ENCODE measurements at places on chromosomes 1 and 21.

- DNase-seq = no peak
Measured at GRCh38 chr1:100178091-100178490, at the start of gene LRRC39. LRRC39 (minus strand) TSS chr1:100178256; CDS start chr1:100168516, 9,740 bp downstream.

GRCh38 chr1:191546803-191547202 lies 611.5 kb upstream of the RGS18 start:
- no peak for DNase-seq

DNA sequence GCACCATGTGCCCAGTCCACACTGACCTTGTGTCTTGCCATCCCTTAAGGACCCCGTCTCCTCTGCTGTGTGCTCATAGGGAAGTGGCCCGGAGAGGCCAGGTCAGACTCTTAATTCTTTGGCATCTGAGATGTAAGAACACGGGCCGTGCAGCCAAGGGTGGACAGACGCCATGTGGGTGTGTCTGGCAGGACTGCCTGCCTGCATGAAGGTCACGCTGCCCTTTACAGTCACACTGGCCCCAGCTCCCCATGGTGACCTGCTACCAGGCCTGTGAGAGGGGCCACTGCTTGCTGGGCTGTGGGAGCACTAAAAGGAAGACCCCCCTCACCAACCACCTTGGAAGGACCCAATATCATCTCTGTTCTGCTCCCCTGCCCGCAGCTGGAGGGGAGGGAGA lies 17.7 kb downstream of the DHRS3 start:
- DNase-seq = no peak

- no peak for DNase-seq
Measured at GRCh38 chr1:23394181-23394580, 24.5 kb upstream of the ZNF436 start.

DNA sequence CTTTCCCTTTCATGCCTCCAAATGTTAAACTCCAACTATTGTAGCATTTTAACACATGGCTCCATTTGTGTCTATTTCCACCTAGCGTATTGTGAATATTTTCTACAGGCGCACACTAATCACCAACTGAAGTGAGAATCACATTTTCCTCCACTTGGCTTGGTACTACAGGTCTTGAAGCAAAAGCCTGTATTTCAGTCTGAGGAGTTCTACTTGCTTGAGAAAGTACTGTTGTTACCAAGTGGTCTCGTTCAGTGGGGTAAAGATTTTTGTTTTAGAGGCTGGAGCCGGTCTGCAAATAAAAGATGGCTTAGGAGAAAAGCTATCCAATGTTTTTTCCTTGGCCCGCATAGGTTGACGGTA lies 550 bp upstream of the PTBP2 start:
- DNase-seq = no peak

GRCh38 chr1:105485207-105485606 lies 1571.3 kb upstream of the PRMT6 start:
- no peak for DNase-seq
